ENCODE measurements at places on chromosomes 13 and 19. TPM values are rescaled to one million over a fixed set of nuclear protein-coding genes. Genes with fewer than 3 reads are reported as not detected.

CYP2A13 gene
- not detected for total RNA-seq

DNA sequence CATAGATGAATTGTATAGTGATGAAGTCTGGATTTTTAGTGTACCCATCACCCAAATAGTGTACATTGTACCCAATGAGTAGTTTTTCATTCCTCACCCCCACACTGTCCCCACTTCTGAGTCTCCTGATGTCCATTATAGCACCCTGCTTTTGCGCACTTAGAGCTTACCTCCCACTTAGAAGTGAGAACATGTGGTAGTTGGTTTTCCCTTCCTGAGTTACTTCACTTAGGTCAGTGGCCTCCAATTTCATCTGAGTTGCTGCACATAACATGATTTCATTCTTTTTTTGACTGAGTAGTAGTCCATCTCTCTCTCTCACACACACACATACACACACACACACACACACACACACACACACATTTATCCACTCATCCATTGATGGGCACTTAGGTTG, 43.2 kb upstream of the ALOX5AP start:
- no peaks in the 10 kb centered on the region for H3K4me1 ChIP-seq
- no peak for DNase-seq
- no peaks in the 10 kb centered on the region for H3K27me3 ChIP-seq
- H3K27ac ChIP-seq = no peak overlapping the region
- no peaks in the 10 kb centered on the region for H3K36me3 ChIP-seq
- H3K4me3 ChIP-seq = no peak overlapping the region

GRCh38 chr13:60691268-60691667, 294.2 kb downstream of the TDRD3 start:
- no peak overlapping the region for H3K27ac ChIP-seq
- no peaks in the 10 kb centered on the region for H3K36me3 ChIP-seq
- no peak overlapping the region for H3K4me3 ChIP-seq
- no peak for DNase-seq

AMH gene
- 25.3 TPM for total RNA-seq

- H3K27ac ChIP-seq = no peak overlapping the region
- peak; percentile 68 for DNase-seq
- no peak overlapping the region for H3K4me3 ChIP-seq
- no peaks in the 10 kb centered on the region for H3K36me3 ChIP-seq
- H3K4me1 ChIP-seq = no peaks in the 10 kb centered on the region
Measured at GRCh38 chr13:111474136-111475002, 153.9 kb downstream of the TEX29 start.

GRCh38 chr19:34343751-34344150, 21.2 kb upstream of the GPI start:
- H3K4me1 ChIP-seq = no peaks in the 10 kb centered on the region
- no peak overlapping the region for H3K27ac ChIP-seq
- no peak overlapping the region for H3K4me3 ChIP-seq
- no peak for DNase-seq
- H3K36me3 ChIP-seq = peaks cover 70% of the 10 kb centered on the region

PALM gene
- total RNA-seq = 26.7 TPM

- no peak overlapping the region for H3K27ac ChIP-seq
- no peaks in the 10 kb centered on the region for H3K36me3 ChIP-seq
- H3K4me1 ChIP-seq = peaks cover 4% of the 10 kb centered on the region
Measured at GRCh38 chr13:29861694-29862110, 11.3 kb upstream of the UBL3 start.

TSSK6 gene
- 5.5 TPM for total RNA-seq

GRCh38 chr13:75376792-75377402, 105.1 kb downstream of the TBC1D4 start:
- no peak for DNase-seq
- H3K36me3 ChIP-seq = no peaks in the 10 kb centered on the region
- H3K4me1 ChIP-seq = no peaks in the 10 kb centered on the region
- H3K4me3 ChIP-seq = no peak overlapping the region
- no peaks in the 10 kb centered on the region for H3K27me3 ChIP-seq

DNA sequence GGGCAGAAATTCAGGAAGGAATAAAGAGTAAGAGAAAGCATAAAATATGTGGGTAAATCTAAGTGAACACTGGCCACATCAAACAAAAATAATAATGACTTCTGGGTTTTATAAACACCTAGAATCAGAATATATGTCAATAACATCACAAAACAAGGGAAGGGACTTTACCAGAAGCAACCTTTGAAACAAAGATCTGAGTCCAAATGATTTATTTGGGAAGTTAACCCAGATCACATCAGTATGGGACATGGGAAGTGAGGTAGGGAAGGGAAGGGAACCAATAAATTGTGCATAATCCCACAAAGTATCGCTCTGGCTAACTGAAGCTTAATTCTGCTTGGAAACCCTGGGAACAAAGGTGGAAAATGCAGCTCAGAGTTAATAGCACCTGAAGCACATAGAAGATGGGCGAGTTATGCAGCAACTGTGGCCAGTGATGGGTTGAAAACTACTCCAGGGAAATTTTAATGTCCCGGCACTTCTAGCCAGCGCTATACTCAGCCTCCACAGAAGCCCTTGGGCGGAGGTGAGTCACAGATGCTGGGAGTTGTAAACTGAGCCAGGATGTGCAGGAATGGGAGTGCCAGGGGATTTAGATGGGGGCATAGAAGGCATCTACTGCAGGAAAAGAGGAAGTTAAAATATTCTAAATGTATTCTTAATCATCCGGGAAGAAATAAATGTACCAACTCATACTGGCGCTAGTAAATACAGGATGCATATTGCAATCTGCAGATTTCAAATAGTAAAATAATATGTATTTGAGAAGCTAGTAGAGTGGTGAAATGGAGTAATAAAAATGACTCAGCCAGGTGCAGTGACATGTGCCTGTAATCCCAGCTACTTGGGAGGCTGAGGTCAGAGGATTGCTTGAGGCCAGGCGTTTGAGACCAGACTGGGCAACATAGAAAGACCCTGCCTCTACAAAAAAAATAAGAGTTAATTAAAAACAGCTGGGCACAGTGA, 34.2 kb upstream of the CEBPG start:
- peaks cover 12% of the 10 kb centered on the region for H3K27me3 ChIP-seq
- H3K4me3 ChIP-seq = no peak overlapping the region
- no peaks in the 10 kb centered on the region for H3K4me1 ChIP-seq
- DNase-seq = no peak

APLP1 gene
- total RNA-seq = 8.8 TPM

DNA sequence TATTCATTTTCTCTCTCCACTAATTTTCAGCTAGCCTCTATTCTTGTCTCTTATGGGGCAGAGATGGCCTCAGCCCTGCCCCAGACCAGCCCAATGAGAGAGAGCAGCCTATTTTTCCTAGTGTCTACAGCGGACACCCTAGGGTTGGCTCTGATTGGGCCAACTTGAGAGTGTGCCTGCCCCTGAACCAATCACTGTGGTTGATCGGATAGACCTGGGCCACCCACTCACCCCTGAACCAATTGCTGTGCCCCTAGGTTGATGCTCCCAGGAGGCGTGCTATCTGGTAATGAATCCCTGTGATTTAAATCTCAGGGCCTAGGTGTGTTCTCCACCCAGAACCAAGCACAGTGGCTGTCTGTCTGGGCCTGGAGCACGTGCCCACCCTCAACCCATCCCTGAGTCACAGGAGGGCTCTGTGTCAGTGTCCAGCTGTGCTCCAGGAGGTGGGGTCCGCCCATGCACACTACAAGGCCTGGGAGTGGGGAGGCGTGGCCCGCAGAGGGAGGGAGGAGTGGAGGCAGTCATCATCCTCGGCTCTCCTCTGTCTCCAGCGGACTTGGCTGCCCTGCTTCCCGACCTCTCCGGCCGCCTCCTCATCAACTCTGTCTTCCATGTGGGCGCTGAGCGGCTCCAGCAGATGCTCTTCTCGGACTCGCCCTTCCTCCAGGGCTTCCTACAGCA, 14.9 kb upstream of the SCN1B start:
- H3K27me3 ChIP-seq = no peaks in the 10 kb centered on the region
- H3K36me3 ChIP-seq = peaks cover 87% of the 10 kb centered on the region
- H3K27ac ChIP-seq = no peak overlapping the region
- no peak overlapping the region for H3K4me3 ChIP-seq
- no peaks in the 10 kb centered on the region for H3K4me1 ChIP-seq
- no peak for DNase-seq

TTC9B gene
- total RNA-seq = not detected

DNA sequence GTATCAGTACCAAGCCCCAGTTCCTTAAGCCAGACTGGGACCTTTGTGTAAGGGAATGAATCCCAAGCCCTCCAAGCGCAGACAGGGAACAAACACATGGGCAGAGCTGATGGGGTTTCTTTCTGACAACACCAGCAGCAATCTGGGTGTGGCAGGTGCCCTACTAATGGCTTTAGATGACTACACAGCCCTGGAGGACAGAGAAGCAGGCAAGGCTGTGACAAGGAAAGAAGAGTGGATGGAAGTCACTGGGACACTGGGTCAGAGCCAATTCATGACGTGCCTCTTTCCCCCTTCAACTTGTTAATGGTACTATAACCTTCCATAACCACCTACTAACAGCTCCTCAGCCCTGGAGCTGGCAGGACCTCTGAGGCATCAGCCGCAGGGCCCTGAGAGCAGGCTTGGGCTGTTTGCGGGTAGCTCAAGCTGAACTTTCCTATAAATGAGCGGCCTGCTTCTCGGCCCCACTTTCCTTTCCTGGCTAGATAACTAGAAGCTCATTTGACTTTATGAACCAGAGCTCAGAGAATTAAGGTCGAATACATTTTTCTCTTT, 38.9 kb downstream of the RASL11A start:
- H3K4me3 ChIP-seq = no peak overlapping the region
- H3K27me3 ChIP-seq = no peaks in the 10 kb centered on the region
- H3K4me1 ChIP-seq = no peaks in the 10 kb centered on the region
- no peak overlapping the region for H3K27ac ChIP-seq
- no peak for DNase-seq

ZNF264 gene
- total RNA-seq = 26.8 TPM

DNA sequence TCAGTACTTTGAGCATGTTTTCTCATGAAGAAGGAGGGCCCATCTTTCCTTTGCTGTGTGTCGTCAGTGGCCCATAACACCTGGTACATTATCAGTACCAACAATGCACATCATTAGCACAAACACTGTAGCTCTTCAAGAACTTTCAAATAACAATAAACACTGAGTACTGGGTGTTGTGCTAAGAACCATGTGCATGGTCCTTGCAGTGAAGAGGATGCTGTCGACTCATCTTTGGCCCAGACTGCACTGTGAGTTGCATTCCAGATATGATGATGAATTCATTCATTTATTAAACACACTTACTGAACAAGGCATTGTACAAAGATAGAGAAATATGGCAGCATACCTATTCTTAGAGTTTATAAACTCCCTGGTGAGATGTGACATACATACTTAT, 55.8 kb downstream of the FLT3 start:
- no peak overlapping the region for H3K27ac ChIP-seq
- peaks cover 8% of the 10 kb centered on the region for H3K27me3 ChIP-seq
- H3K4me1 ChIP-seq = no peaks in the 10 kb centered on the region

S1PR5 gene
- total RNA-seq = 1.4 TPM

NKPD1 gene
- 0.15 TPM for total RNA-seq

- no peak for DNase-seq
- H3K27ac ChIP-seq = no peak overlapping the region
- no peaks in the 10 kb centered on the region for H3K36me3 ChIP-seq
- no peak overlapping the region for H3K4me3 ChIP-seq
Measured at GRCh38 chr13:73939071-73939380, 195.2 kb downstream of the KLF12 start.

NLRP5 gene
- total RNA-seq = not detected

RAB4B gene
- total RNA-seq = 26.8 TPM

Measured in endodermal cell (in vitro differentiated cells).